ENCODE measurements at places on chromosomes 6 and 20.

- no peaks in the 10 kb centered on the region for H3K36me3 ChIP-seq
- DNase-seq = no peak
- no peak overlapping the region for H3K27ac ChIP-seq
- no peaks in the 10 kb centered on the region for H3K27me3 ChIP-seq
These were observed 26.2 kb upstream of the BTN3A2 start for GRCh38 chr6:26338810-26339209.

- no peak for DNase-seq
- H3K36me3 ChIP-seq = no peaks in the 10 kb centered on the region
- H3K4me1 ChIP-seq = peaks cover 34% of the 10 kb centered on the region
- H3K4me3 ChIP-seq = no peak overlapping the region
- H3K27me3 ChIP-seq = no peaks in the 10 kb centered on the region
These were observed 7.4 kb upstream of the IFT52 start for GRCh38 chr20:43583133-43583864.

- no peak overlapping the region for H3K4me3 ChIP-seq
- H3K27me3 ChIP-seq = no peaks in the 10 kb centered on the region
- H3K36me3 ChIP-seq = no peaks in the 10 kb centered on the region
- H3K4me1 ChIP-seq = no peaks in the 10 kb centered on the region
- DNase-seq = no peak
These were observed 54.7 kb downstream of the RRBP1 start for GRCh38 chr20:17627101-17627955.

- peaks cover 12% of the 10 kb centered on the region for H3K27me3 ChIP-seq
- peak; percentile 90 for DNase-seq
- H3K4me3 ChIP-seq = no peak overlapping the region
- no peaks in the 10 kb centered on the region for H3K4me1 ChIP-seq
These were observed 89.1 kb upstream of the PHACTR3 start for GRCh38 chr20:59515013-59515905.

- no peaks in the 10 kb centered on the region for H3K27me3 ChIP-seq
- peak overlapping the region; percentile 22 for H3K27ac ChIP-seq
- H3K4me1 ChIP-seq = peaks cover 7% of the 10 kb centered on the region
- no peak overlapping the region for H3K4me3 ChIP-seq
- H3K36me3 ChIP-seq = no peaks in the 10 kb centered on the region
- peak; percentile 61 for DNase-seq
These were observed 639.6 kb downstream of the EPHA7 start for GRCh38 chr6:92779746-92780145.

DNA sequence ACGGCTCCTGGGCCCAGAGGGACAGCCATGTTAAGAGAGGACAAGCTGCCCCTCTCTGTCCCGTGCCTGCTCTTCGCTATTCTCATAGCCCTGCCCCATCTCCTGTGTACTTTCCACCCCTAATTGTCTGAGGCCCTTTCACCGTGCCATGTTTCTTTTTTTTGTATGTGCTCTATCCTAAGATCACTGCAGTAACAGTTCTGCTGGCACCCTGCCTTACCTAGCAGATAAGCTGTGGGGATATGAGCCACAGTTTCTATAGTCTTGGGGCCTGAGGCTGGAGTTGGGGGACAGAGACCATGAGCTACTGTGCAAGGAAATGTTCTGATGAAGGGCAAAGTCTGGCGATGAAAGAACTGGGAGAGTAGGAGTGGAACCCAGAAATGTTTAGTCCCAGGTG lies 269.5 kb upstream of the CITED2 start:
- no peaks in the 10 kb centered on the region for H3K27me3 ChIP-seq
- no peaks in the 10 kb centered on the region for H3K36me3 ChIP-seq
- H3K27ac ChIP-seq = no peak overlapping the region
- DNase-seq = no peak

GRCh38 chr6:151765444-151765886 lies 42.0 kb upstream of the ESR1 start:
- H3K4me3 ChIP-seq = no peak overlapping the region
- peak; percentile 31 for DNase-seq
- H3K4me1 ChIP-seq = no peaks in the 10 kb centered on the region
- no peaks in the 10 kb centered on the region for H3K27me3 ChIP-seq
- H3K27ac ChIP-seq = no peak overlapping the region

GRCh38 chr20:38165089-38165965 lies at the start of gene TGM2:
Gene TGM2, minus strand, starts transcription at chr20:38165270. Its CDS starts 72 bp downstream, at chr20:38165198.
- no peak within 1 kb of the TSS for H3K4me3 ChIP-seq
- DNase-seq = no peak
- no peak within 1 kb of the TSS for H3K27ac ChIP-seq
- no peaks in the 10 kb centered on the region for H3K27me3 ChIP-seq
- H3K4me1 ChIP-seq = peaks cover 27% of the 10 kb centered on the region
- H3K36me3 ChIP-seq = no peaks in the 10 kb centered on the region

GRCh38 chr6:158131926-158132325 lies 36.1 kb downstream of the SERAC1 start:
- H3K27me3 ChIP-seq = no peaks in the 10 kb centered on the region
- H3K4me1 ChIP-seq = no peaks in the 10 kb centered on the region
- peaks cover 4% of the 10 kb centered on the region for H3K36me3 ChIP-seq
- H3K4me3 ChIP-seq = no peak overlapping the region
- DNase-seq = peak; percentile 48

DNA sequence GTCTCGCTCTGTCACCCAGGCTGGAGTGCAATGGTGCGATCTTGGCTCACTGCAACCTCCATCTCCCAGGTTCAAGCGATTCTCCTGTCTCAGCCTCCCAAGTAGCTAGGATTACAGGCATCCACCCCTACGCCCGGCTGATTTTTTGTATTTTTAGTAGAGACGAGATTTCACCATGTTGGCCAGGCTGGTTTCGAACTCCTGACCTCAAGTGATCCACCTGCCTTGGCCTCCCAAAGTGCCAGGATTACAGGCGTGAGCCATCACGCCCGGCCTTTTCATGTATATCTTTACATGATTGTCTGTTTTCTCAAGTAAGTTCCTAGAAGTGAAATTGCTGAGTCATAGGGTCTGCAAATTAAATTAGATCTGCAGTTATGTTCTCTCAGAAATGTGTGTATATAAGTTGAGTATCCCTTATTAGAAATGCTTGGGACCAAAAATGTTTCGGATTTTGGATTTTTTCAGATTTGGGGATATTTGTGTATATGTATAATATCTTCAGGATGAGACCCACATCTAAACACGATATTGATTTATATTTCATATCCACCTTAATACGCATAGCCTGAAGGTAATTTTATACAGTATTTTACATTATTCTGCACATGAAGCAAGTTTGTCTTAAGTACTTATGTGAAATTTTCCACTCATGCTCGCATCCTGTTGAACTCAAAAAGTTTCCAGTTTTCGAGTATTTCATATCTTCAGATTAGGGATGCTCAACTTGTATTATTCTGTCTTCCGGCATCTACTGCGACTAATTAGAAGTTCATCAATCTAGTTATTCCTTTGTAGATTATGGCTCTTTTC lies 40.4 kb downstream of the TAB2 start:
- H3K27me3 ChIP-seq = no peaks in the 10 kb centered on the region
- H3K4me1 ChIP-seq = no peaks in the 10 kb centered on the region
- H3K27ac ChIP-seq = no peak overlapping the region
- H3K36me3 ChIP-seq = no peaks in the 10 kb centered on the region
- DNase-seq = no peak

DNA sequence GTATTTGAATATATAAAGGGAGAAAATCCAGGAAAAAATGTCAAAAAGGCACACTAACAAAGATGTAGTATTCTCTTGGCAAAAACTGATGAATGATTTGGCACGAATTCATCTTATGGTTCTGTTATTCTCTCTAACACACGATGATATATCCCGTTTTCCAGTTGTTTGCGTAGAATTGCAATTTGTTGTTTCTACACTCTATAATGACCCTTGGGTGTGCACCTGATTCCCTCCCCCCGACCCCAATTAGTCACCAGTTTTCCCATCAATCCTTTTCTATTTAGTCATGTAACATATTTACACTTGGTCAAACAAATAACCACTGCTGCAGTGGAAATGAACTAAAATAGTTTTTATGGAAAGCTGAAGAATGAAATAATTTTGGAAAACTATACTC lies 1.5 kb upstream of the ARID1B start:
- no peaks in the 10 kb centered on the region for H3K27me3 ChIP-seq
- H3K4me1 ChIP-seq = peaks cover 18% of the 10 kb centered on the region
- no peak overlapping the region for H3K27ac ChIP-seq
- no peak for DNase-seq
- H3K36me3 ChIP-seq = no peaks in the 10 kb centered on the region

- H3K4me1 ChIP-seq = peaks cover 20% of the 10 kb centered on the region
- DNase-seq = no peak
- H3K4me3 ChIP-seq = no peak overlapping the region
- H3K27me3 ChIP-seq = peaks cover 3% of the 10 kb centered on the region
- H3K36me3 ChIP-seq = no peaks in the 10 kb centered on the region
These were observed 2.5 kb upstream of the TEAD3 start for GRCh38 chr6:35499372-35499771.

Measured in SJCRH30 (cell line).